ENCODE measurements at places on chromosomes 1 and 21. TPM values are rescaled to one million over a fixed set of nuclear protein-coding genes. Genes with fewer than 3 reads are reported as not detected.

DNA sequence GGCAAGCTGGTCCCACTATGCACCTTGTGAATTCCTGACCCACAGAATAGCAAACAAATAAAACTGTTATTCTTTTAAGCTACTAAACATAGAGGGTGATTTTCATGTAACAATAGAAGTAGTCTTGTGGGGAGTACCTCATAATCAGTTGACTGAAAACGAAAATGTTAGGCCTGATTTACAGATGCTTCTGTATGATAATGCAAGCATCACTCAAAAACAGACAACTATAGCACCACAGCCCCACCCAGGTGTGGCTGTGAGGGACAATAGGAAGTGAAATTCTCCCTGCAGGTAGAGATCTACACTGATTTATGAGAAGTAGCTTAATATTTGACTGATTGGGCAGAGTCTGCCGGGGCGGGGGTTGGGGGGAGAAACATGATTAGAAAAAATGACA is 26.5 kb upstream of the KRTAP19-8 start:
- no peaks in the 10 kb centered on the region for H3K4me1 ChIP-seq
- H3K27me3 ChIP-seq: peaks cover 3% of the 10 kb centered on the region
- no peak overlapping the region for H3K27ac ChIP-seq
- no peak for DNase-seq
- no peak overlapping the region for H3K4me3 ChIP-seq

- peaks cover 1% of the 10 kb centered on the region for H3K4me1 ChIP-seq
- peaks cover 40% of the 10 kb centered on the region for H3K36me3 ChIP-seq
- no peak overlapping the region for H3K4me3 ChIP-seq
- DNase-seq: no peak
- no peak overlapping the region for H3K27ac ChIP-seq
- no peaks in the 10 kb centered on the region for H3K27me3 ChIP-seq
Observed at GRCh38 chr1:92087542-92087941, 7.4 kb downstream of the BTBD8 start.

Gene GNG12
- not detected for polyA plus RNA-seq

Gene OR6Y1
- not detected for polyA plus RNA-seq

Gene PMVK
- 53.6 TPM for polyA plus RNA-seq

DNA sequence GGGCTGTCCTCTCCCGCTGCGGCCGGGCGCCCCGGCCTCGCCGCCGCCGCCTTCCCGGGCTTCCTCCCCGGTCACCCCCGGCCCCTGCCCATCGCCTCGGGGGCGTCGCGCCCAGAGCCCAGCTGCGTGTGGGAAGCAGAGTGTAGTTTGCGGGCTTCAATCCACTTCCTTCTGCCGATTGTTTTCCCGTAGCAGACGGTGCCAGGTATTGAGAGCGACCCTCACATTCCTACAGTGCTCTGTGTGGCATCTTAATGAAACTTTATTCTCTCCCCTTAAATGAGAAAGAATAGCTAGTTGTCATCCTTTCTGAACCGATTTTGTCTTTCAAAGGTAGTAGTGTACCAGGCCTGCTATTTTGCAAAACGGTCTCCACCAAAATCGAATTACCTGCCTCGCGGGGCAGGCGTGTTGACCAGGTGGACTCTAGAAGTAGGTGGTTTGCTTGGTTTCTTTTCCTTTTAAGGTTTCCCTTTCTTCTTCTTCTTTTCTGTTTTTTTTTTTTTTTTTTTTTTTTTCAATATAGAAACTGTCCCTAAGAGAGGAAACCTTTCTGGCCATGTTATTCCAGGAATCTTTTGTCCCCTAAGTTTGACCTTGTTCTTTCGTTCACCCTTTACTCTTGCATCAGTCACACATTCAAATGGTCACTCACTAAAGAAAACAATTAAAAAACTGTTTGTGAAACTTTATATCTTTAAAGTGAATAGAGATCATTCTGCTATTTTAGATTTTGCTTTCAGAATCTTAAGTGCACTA is 881 bp downstream of the USP25 start:
- peaks cover 11% of the 10 kb centered on the region for H3K27me3 ChIP-seq
- H3K36me3 ChIP-seq: no peaks in the 10 kb centered on the region
- DNase-seq: no peak
- peak overlapping the region; percentile 94 for H3K27ac ChIP-seq
- peak overlapping the region; percentile 94 for H3K4me3 ChIP-seq

DNA sequence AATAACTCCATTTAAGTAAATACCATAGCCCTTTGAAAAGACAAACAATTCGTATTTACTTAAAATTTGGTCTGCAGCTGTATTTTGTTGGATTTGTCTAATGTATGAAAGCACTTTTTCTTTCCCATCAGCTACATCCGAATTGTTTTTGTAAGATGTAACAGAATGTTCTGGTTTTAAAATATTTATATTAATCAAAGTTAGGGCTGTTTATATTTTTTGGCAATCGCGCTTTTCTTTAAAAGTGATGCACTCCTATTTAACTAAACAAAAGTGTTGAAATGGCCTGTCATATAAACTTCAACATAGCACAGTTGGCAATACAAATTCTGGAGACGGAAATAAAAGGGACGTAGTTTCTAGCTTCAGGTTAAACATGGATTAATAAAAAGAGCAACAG is 216.3 kb upstream of the ADGRL2 start:
- DNase-seq: no peak
- no peaks in the 10 kb centered on the region for H3K36me3 ChIP-seq
- H3K4me3 ChIP-seq: no peak overlapping the region
- no peaks in the 10 kb centered on the region for H3K4me1 ChIP-seq

- peaks cover 7% of the 10 kb centered on the region for H3K4me1 ChIP-seq
- H3K27me3 ChIP-seq: peaks cover 2% of the 10 kb centered on the region
- no peak for DNase-seq
- no peaks in the 10 kb centered on the region for H3K36me3 ChIP-seq
Observed at GRCh38 chr1:74641876-74642275, 31.7 kb downstream of the ERICH3 start.

Gene RIMS3
- 1.3 TPM for polyA plus RNA-seq

- H3K4me1 ChIP-seq: peaks cover 8% of the 10 kb centered on the region
- no peak overlapping the region for H3K4me3 ChIP-seq
- peaks cover 4% of the 10 kb centered on the region for H3K27me3 ChIP-seq
- no peak for DNase-seq
Observed at GRCh38 chr1:112772781-112773180, 57.6 kb upstream of the PPM1J start.

Gene IARS2
- polyA plus RNA-seq: 44.9 TPM

Gene GJB3
- not detected for polyA plus RNA-seq

- H3K27me3 ChIP-seq: peaks cover 6% of the 10 kb centered on the region
- H3K36me3 ChIP-seq: peaks cover 14% of the 10 kb centered on the region
- DNase-seq: no peak
- H3K4me1 ChIP-seq: peaks cover 34% of the 10 kb centered on the region
- H3K27ac ChIP-seq: peak overlapping the region; percentile 92
Observed at GRCh38 chr1:28737307-28738132, 780 bp downstream of the YTHDF2 start.

Gene CCDC185
- polyA plus RNA-seq: not detected

GRCh38 chr1:113244112-113244820 is 146.0 kb upstream of the MAGI3 start:
- no peak overlapping the region for H3K4me3 ChIP-seq
- no peaks in the 10 kb centered on the region for H3K27me3 ChIP-seq
- no peak for DNase-seq
- H3K4me1 ChIP-seq: no peaks in the 10 kb centered on the region
- no peaks in the 10 kb centered on the region for H3K36me3 ChIP-seq

DNA sequence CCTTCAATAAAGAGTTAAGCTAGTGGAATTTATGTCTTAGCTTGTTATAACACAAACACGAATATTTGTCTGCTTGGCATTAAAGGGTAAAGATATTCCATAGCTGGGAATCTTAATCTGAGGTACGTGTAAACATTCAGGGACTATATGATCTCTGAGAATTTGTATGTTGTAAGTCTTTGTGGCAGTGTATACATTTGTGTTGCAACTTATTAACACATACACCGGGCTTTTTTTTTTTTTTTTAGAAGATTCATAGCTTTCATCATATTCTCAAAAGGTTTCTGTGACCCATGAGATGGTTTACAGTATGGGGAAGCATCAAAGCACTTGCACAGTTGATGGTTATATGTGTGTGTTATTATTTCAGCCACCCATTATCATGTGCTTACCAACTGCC is 3.0 kb downstream of the GGPS1 start:
- H3K4me3 ChIP-seq: no peak overlapping the region
- no peak for DNase-seq
- peaks cover 3% of the 10 kb centered on the region for H3K36me3 ChIP-seq
- peaks cover 10% of the 10 kb centered on the region for H3K27me3 ChIP-seq

DNA sequence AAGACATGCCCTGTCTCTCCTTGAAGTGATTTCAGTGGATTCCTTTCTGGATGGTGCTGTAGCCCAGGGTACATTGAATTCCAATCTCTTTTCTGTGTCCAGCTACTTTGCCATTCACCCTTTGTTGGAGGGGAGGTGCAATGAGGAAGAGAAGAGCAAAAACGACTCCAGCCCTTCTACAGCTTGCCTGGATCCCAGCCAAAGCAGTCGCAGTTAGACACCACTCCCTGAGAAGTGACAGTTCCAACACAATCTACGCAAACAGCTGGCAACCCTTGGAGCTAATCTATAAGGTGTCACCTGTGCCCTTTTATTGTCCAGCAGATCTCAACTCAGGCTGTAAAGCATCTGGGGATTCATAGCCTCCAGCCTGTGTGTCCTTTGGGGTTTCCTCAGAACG is 4.6 kb downstream of the CD244 start:
- peak overlapping the region; percentile 99 for H3K4me3 ChIP-seq
- H3K27me3 ChIP-seq: no peaks in the 10 kb centered on the region
- H3K36me3 ChIP-seq: peaks cover 19% of the 10 kb centered on the region

DNA sequence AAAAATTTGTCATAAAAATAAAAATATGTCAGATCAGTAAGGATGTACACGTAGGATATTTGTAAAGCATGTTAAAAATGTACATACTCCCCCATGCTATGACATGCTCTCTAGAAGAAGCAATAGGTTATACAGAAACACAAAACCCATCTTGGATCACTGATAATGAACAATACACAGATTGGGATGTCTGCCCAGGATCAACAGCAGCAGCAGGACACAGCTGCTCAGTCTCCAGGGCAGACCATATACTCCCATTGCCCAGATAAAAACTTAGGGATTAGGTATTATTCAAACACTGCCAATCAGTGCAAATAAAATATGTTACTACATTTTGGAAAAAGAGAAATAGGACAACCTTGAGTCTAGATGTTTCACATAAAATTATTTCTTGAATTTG is 39.0 kb downstream of the DAB1 start:
- peaks cover 2% of the 10 kb centered on the region for H3K27me3 ChIP-seq
- H3K27ac ChIP-seq: no peak overlapping the region
- no peaks in the 10 kb centered on the region for H3K36me3 ChIP-seq
- H3K4me3 ChIP-seq: no peak overlapping the region

GRCh38 chr1:27574871-27575831 is 28.8 kb downstream of the AHDC1 start:
- peaks cover 3% of the 10 kb centered on the region for H3K27me3 ChIP-seq
- H3K36me3 ChIP-seq: no peaks in the 10 kb centered on the region
- no peak for DNase-seq
- H3K27ac ChIP-seq: peak overlapping the region; percentile 27

DNA sequence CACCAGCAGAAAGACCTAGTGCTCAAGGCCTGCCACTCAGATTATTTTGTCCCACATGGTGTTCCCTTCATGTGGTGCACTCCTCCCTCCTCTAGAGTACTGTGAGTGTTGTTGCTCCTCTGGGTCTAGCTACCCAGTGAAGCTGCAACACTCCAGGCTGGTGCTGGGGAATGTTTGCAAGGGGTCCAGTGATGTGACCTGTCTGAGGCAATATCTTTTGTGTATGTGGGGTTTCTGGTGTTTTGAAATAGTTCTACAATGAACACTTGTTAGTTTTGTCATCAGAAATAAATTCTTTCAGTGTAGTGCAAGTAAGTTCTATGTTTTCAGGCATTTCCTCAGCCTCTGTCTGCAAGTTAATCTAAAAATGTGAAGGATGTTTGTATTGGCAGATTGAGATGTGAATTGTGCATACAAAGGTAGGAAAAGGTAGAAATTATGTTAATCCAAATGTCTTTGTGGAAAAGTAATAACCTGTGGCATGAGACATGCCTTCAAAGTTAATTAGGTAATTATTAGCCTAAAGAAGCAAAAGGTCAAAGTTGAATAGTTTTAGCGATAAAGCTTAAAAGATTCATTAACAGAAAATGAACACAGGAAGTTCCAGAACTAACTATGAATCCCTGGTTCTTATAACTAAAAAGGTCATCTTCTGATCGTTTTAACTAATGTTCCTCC is 616.8 kb downstream of the LTN1 start:
- H3K4me1 ChIP-seq: no peaks in the 10 kb centered on the region
- H3K27me3 ChIP-seq: no peaks in the 10 kb centered on the region
- no peak for DNase-seq
- peaks cover 30% of the 10 kb centered on the region for H3K36me3 ChIP-seq
- H3K27ac ChIP-seq: no peak overlapping the region

Gene LINGO4
- polyA plus RNA-seq: 1.3 TPM

Gene HHIPL2
- not detected for polyA plus RNA-seq

Gene AUNIP
- polyA plus RNA-seq: 0.31 TPM

DNA sequence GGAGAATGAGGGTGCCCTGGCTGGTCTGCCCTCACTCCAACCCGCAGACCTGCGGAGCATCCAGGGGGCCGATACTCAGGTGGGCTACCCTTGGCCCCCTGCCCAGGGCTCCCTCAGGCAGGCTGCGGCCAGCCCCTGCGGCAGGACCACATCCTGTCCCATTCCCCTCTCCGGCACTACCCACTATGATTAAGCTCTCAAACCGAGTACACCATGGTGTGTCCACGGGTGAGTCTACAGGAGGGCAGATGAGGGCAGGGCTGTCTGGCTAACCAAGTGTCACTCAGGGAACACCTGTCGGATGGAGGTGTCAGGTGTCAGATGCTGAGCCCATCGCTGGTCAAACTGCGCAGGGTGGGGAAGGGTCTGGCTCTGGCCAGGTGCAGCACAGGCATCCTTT is 47.2 kb downstream of the SLC66A1 start:
- H3K4me1 ChIP-seq: peaks cover 61% of the 10 kb centered on the region
- peak overlapping the region; percentile 18 for H3K4me3 ChIP-seq
- no peak overlapping the region for H3K27ac ChIP-seq
- DNase-seq: no peak

DNA sequence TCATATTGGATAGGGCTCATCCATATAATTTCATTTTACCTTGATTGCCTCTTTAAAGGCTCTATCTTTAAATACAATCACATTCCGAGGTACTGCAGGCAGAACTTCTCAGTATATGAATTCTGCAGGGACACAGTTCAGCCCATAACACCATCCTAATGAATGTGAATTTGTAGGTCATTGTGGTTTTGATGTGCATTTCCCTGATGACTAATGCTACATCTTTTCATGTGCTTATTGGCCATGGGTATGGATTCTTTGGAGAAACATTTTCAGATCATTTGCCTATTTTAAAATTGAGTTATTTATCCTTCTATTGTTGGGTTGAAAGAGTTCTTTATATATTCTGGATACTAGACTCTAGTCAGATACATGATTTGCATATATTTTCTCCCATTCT is 9.6 kb upstream of the RPS6KC1 start:
- peaks cover 2% of the 10 kb centered on the region for H3K27me3 ChIP-seq
- H3K27ac ChIP-seq: no peak overlapping the region
- H3K4me3 ChIP-seq: no peak overlapping the region
- no peak for DNase-seq
- H3K36me3 ChIP-seq: no peaks in the 10 kb centered on the region

GRCh38 chr1:186202271-186202764 is 172.7 kb downstream of the TPR start:
- no peak overlapping the region for H3K27ac ChIP-seq
- no peaks in the 10 kb centered on the region for H3K27me3 ChIP-seq
- no peak overlapping the region for H3K4me3 ChIP-seq
- DNase-seq: no peak
- H3K4me1 ChIP-seq: no peaks in the 10 kb centered on the region
- H3K36me3 ChIP-seq: no peaks in the 10 kb centered on the region

Gene SYNC
- not detected for polyA plus RNA-seq

Data from immature natural killer cell (primary cell).